ENCODE measurements at places on chromosomes 16 and 17. TPM values are rescaled to one million over a fixed set of nuclear protein-coding genes. Genes with fewer than 3 reads are reported as not detected.
A peak's percentile ranks its signal among the peaks of the same experiment; 100 is the strongest.

Gene G6PC1
- not detected for total RNA-seq

DNA sequence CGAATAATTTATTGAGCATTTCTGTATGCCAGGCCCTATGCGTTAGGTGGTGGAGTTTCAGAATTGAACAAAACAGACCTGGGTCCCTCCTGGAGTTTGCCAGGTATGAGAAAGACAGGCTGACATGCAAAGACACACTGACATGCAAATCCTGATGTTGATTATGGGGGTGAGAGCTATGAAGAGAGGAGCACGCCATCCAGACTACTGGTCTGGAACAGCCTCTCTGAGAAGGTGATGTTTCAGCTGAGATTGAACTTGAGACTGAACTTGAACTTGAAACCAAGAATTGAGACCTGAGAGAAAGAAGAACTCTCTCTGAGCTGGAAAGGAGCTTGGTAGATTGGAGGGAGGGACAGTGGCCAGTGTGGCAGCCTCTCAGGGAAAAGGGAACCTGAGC is 14.2 kb upstream of the CACNG4 start:
- no peak overlapping the region for H3K4me3 ChIP-seq
- no peak overlapping the region for H3K27ac ChIP-seq
- H3K36me3 ChIP-seq, result no peaks in the 10 kb centered on the region

GRCh38 chr16:30009085-30009862 is 1.6 kb downstream of the DOC2A start:
- peaks cover 32% of the 10 kb centered on the region for H3K27me3 ChIP-seq
- H3K4me3 ChIP-seq, result no peak overlapping the region
- DNase-seq, result no peak
- peaks cover 5% of the 10 kb centered on the region for H3K4me1 ChIP-seq
- H3K27ac ChIP-seq, result no peak overlapping the region

DNA sequence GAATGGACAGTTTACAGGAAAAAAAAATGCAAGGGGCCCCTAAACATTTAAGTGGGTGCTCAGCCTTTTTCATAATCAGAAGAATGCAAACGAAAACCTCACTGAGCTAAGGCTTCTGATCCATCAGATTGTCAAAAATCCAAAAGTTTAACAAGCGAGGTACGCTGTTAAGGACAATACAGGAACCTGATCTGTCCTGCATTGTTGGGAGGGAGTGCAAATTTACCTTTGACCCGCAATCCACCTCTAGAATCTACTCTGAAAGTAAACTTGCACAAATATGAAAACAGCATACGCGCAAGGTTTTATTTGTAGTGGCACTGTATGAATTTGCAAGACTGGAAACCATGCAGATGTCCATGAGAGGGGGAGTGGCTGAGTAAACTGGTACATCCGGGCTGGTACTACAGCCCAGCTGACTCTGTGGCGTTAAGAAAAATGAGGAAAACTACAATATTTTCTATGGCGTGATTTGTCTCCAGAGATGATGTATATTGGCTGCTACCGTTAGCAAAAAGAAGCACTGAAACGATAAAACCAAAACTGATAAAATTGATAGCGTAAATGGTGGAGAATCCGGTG is 28.8 kb upstream of the ST6GALNAC1 start:
- H3K36me3 ChIP-seq, result peaks cover 2% of the 10 kb centered on the region
- peak overlapping the region; percentile 88 for H3K27ac ChIP-seq
- H3K27me3 ChIP-seq, result peaks cover 3% of the 10 kb centered on the region
- peak overlapping the region; percentile 90 for H3K4me3 ChIP-seq
- H3K4me1 ChIP-seq, result peaks cover 26% of the 10 kb centered on the region
